ENCODE measurements at places on chromosomes 1 and 21. TPM values are rescaled to one million over a fixed set of nuclear protein-coding genes. Genes with fewer than 3 reads are reported as not detected.

The PRELP gene
- total RNA-seq, result not detected

The GSTM2 gene
- total RNA-seq, result 4.0 TPM

The ELAPOR1 gene
- total RNA-seq, result 0.46 TPM

The LGR6 gene
- total RNA-seq, result 0.77 TPM

All from A549 treated with Hydrocortisone at 1 μM for 4 hours (cell line).